Activated CD8-positive, alpha-beta memory T cell treated with anti-CD3 and anti-CD28 coated beads, Interleukin-2, amount 10 ng/mL, durations not matched to agents 7 days and 5 days (primary cell): ENCODE measurements at places on chromosomes 4 and X. TPM values are rescaled to one million over a fixed set of nuclear protein-coding genes. Genes with fewer than 3 reads are reported as not detected.

Gene HSFX4
- not detected for total RNA-seq

Gene MSMO1
- total RNA-seq = 56.7 TPM

Gene UGT2B15
- total RNA-seq = not detected

Gene EDA
- total RNA-seq = 0.79 TPM

Gene MAGEA2B
- not detected for total RNA-seq

Gene CD38
- 151 TPM for total RNA-seq

Gene PRRG3
- total RNA-seq = not detected

Gene PARM1
- 0.09 TPM for total RNA-seq

Gene CT45A2
- total RNA-seq = not detected

Gene HAUS7
- 54.4 TPM for total RNA-seq

Gene ATP7A
- total RNA-seq = 11.9 TPM

Gene ADGRG4
- not detected for total RNA-seq

Gene NAAA
- total RNA-seq = 40.6 TPM

Gene ARHGEF6
- 108 TPM for total RNA-seq

Gene PDCL2
- not detected for total RNA-seq

Gene BGN
- total RNA-seq = not detected

Gene BCAP31
- total RNA-seq = 148 TPM

Gene NLGN3
- total RNA-seq = 1.3 TPM

Gene PGAM4
- not detected for total RNA-seq

Gene FGFR3
- total RNA-seq = 0.15 TPM

Gene XAGE5
- not detected for total RNA-seq

Gene GPR119
- total RNA-seq = not detected

Gene PLAC8
- 23.3 TPM for total RNA-seq

Gene TRIM61
- 2.2 TPM for total RNA-seq

Gene RBM3
- 183 TPM for total RNA-seq

Gene TMEM255A
- total RNA-seq = 0.15 TPM

Gene BEX5
- total RNA-seq = 2.4 TPM

Gene RRH
- total RNA-seq = 0.32 TPM

Gene CABS1
- total RNA-seq = not detected

Gene UGT8
- 0.63 TPM for total RNA-seq

Gene CXorf58
- total RNA-seq = not detected

Gene PWWP3B
- not detected for total RNA-seq

Gene CLIC2
- total RNA-seq = 1.0 TPM

Gene RASSF6
- not detected for total RNA-seq

Gene ZAR1
- total RNA-seq = not detected

Gene CTAG2
- 30.3 TPM for total RNA-seq

Gene MAGEA6
- not detected for total RNA-seq

Gene SULT1E1
- total RNA-seq = not detected

Gene MAGEA12
- not detected for total RNA-seq

Gene USP17L13
- total RNA-seq = not detected

Gene ENOPH1
- 40.6 TPM for total RNA-seq

Gene CLCN4
- 0.16 TPM for total RNA-seq
